ENCODE measurements at places on chromosomes 11 and 22. TPM values are rescaled to one million over a fixed set of nuclear protein-coding genes. Genes with fewer than 3 reads are reported as not detected.

DNA sequence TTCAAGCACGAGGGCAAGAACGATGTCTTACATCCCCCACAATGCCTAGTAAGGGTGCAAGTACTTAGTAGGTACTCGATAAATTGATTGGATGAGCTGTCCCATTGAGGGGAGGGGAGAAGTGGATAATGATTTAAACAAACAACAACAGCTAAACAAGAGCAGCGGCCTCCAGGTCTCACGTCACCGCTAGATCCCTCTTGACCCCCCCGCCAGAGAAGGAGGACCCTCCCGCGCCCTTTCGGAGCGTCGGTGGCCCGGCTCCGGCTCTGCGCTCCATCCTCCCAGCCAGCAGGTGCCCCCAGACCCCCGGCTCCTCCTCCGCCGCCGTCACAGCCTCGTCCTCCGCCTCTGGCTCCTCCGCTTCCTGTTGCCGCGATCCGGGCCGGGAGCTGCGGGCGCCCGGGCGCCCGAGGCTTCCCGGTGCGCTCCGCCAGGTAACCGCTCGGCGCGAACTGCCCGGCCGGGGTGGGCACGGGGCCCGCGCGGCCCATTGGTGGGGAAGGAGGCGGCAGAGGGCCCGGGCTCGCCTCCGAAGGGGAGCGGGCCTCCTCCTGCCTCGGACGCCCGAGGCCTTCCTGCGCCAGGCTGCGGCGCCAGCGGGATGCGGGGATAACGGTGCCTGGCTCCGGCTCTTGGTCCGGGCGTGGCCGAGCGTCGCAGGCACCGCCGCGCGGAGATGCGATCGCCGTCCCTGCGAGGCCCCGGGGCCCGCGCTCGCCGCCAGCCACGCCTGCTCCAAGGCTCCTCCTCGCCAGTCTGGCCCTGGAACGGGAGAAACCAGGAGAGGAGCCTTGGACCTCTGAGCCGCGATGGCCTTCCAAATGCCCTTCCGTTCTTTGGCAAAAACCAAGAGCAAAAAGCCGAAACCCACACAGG lies at the start of gene TLCD5:
TSS of gene TLCD5 (plus strand) at position 368 of the 879 bp plus-strand sequence. CDS start 2,143 bp downstream, outside the sequence.
- DNase-seq = peak; percentile 52

DNA sequence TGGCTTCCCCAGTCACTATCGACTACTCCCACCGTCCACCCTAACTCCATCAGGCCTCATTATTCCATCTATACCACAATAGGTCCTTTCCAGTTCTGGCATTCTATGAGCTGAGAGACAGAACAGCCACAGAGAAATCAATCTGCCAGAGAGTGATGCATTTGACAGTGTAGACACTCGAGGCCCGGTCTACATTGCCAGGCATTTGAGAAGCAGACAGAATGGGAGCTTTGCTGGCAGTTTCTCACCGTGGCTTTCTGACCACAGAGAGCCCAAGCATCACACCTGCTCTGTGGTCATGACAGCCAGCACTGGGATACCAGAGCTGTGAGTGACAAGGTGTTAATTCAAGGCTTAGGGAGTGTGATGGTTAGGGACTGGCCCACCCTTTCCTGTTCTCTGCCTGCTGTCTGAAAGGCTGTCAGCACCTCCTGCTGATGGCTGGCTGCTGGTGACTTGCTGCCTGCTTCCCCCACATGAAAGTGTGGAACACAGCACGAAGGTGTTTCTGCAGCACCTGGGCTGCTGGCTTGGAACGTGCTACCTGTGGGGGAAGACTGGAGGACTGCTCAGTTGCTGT lies 137.8 kb downstream of the KIRREL3 start:
- no peak for DNase-seq

DNA sequence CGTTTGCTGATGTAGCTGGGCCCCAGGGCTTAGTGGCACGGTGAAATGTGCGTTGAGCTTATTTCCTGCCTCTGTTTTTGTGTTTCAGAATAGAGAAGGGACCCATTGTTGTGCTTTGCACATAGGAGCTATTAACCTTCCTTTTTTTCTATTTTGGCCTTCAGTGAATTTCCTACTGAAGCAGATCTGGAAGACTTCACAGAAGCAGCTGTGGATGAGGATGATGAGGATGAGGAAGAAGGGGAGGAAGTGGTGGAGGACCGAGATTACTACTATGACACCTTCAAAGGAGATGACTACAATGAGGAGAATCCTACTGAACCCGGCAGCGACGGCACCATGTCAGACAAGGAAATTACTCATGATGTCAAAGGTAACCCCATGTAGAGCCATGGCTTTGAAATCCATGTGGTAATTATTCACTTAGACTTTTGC lies 37.4 kb upstream of the ST14 start:
- no peak for DNase-seq

- no peak for DNase-seq
Observed at GRCh38 chr22:44269117-44269498, 43.6 kb downstream of the SHISAL1 start.

GRCh38 chr11:102784380-102784779 lies 4.0 kb upstream of the MMP10 start:
- no peak for DNase-seq

Gene OR6A2
- not detected for total RNA-seq
